CD4-positive, alpha-beta T cell treated with Interleukin-12 subunit alpha and Interleukin-12 subunit beta, for 1 hour (primary cell): ENCODE measurements at places on chromosomes 4 and X.
A peak's percentile ranks its signal among the peaks of the same experiment; 100 is the strongest.

DNA sequence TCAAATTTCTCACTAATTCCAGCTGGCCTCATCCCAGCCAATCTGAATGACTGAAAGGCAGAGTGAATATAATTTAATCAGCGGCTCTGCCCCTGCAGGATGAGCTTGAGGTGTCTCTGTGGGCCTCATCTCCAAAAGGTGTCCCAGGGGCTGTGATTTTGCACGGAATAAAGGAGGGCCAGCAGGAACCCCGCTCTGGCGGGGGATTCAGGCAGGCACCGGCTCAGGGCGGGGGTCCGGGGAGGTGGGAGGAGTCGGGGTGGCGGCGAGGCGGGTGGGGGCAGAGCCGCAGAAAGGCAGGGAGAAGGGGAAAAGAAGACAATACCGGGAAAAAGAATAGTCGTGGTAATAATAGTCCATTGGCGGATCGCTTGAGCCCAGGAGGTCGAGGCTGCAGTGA is 16.0 kb upstream of the ERCC6L start:
- no peak for DNase-seq

DNA sequence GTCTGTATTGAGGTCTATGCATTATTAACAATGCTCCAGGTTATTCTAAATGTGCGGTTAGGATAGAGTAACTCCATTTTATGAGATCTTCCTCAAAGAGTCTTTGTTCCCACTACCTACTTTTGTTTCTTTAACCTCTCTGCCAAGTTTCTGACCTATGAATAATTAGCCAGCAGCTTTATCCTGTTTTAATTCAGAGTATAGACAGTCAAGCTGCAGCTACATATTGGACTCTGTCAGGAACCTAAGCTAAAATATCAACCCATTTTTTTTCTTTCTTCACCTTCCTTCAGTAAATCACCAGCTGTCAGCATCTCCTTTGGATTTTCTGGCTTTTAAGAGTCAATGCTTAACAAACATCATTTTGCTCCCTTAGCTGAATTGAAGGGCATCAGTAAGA is 72.3 kb downstream of the TMEM47 start:
- no peak for DNase-seq

- DNase-seq, result no peak
Measured at GRCh38 chrX:1190596-1191145, 21.8 kb downstream of the CRLF2 start.

- DNase-seq, result no peak
Measured at GRCh38 chr4:182885022-182885737, 32.0 kb downstream of the DCTD start.

GRCh38 chr4:138864961-138865720 is 150.4 kb upstream of the NOCT start:
- no peak for DNase-seq

- no peak for DNase-seq
Measured at GRCh38 chr4:68874507-68874906, 58.7 kb downstream of the UGT2B10 start.

DNA sequence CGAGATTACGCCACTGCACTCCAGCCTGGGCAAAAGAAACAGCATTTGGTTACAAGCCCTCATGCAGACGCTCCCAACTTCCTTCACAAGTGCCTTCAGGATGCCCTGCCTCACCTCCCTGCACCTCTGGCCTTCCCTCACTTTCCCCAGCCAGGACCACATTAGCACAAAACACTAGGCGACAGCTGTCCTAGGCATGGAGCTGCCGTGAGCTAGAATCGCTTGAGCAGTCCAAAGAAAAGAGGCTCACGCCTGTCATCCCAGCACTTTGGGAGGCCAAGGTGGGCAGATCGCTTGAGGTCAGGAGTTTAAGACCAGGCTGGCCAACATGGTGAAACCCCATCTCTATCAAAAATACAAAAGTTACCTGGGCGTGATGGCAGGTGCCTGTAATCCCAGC is 15.8 kb downstream of the RNF212 start:
- DNase-seq, result no peak

DNA sequence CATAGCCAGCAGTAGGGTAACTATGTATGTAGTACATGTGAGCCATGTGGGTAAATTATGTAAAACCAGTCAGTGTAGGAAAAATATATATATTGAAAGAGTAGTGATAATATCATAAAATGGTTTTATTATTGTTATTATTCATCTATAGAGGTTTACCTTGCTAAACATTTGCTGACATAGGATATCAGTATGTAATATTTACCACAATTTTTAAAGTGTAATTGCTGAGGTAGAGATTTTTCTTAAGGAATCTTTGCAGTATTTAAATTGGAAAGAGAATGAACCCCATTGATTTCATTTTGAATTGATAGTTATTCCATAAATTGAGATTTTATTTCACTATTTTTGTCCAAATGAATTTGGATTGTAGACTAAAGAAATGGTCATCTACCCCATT is 27.1 kb downstream of the SLAIN2 start:
- no peak for DNase-seq

- no peak for DNase-seq
Measured at GRCh38 chr4:110306303-110306702, 107.9 kb upstream of the ELOVL6 start.

DNA sequence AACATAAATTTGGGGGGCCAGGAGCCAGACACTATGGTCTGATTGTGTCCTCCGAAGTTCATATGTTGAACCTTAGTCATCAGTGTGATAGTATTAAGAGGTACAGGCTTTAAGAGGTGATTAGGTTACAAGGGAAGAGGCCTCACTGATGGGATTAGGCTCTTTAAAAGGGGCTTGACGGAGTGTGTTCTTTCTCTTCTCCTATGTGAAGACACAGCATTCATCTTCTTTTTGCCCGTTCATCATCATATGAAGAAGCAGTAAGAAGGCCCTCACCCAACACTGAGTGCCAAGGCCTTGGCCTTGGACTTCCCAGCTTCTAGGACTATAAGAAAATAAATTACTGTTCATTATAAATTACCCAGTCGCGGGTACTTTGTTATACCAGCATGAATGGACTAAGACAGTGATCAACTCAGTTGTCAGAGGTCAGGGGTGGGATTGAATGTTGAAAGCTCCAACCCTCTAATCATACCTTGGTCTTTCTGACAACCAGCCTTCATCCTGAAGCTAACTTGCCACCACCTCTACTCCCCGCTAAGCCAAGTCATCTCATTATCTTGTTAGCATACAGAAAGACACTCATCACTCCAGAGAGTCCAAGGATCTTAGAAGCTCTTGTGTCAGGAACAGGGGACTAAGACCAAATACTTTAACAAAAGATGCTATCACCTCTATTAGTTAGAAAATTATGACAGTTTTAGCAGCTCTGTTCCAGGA is 543.4 kb upstream of the DIPK2B start:
- no peak for DNase-seq

- no peak for DNase-seq
Measured at GRCh38 chr4:102824398-102824797, 3.0 kb downstream of the UBE2D3 start.

GRCh38 chr4:41746440-41747229 is 1.9 kb downstream of the PHOX2B start:
- DNase-seq, result no peak

DNA sequence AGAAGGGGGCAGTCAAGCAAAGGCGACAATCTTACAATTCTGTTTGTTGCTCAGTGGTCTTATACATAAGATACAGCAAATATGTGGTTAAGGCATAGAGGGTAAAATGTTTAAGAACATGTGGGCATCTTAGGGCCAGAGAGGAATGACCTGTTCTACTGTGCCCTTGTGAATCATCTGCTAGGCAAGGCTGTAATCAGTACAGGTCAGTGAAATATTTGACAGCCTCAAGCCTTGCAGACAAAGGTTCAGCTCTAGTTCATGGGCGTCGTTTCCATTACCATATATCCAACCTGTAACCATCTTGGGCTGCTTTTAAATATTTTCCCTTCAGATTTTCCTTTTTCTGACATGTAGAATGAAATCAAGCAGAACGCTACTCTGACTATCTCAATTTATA is 37.3 kb downstream of the AGA start:
- no peak for DNase-seq

GRCh38 chr4:86891762-86892635 is at the start of gene C4orf36:
Gene C4orf36 (minus strand): TSS chr4:86892422. CDS start chr4:86891520, 902 bp downstream.
- no peak for DNase-seq

DNA sequence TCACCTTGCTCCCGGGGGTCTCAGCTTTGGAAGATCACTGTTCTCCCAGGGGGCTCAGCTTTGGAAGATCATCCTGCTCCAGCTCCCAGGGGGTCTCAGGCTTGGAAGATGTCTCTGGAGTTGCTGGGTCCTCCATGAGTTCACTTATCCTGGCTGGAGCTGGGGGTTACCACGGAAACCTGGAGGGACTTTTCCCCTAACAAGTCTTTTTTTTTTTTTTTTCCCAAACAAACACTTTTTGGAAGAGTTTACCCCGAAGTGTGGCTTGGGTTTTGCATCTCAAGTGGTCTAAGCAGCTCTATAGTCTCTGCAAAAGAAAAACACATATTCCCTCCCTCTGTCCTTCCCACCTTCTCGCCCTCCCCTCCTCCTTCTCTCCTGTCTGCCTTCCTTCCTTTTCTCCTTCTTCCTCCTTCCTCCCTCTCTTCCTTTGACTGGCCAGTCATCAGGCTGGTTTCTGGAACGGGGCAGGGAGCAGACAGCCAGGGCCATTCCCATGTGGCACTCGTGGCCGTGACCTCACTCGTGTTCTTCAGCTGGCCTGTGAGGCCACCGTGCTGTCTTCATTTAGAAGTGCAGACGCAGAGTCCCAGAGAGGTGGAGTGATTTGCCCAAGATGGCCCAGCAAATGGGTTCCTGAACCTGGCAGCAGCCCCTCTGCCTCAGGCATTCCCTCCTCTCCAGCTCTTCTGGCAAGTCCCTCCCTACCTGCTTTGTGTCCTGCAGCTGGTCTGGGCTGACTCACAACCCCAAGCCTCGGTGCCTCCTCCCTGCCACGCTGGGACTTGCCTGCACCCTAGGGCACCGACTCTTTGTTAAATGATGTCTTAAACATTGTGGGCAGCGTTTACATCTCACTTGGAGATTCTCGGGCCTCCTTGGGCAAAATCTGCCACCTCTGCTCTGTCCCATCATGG is 25.9 kb upstream of the HMX1 start:
- DNase-seq, result no peak

DNA sequence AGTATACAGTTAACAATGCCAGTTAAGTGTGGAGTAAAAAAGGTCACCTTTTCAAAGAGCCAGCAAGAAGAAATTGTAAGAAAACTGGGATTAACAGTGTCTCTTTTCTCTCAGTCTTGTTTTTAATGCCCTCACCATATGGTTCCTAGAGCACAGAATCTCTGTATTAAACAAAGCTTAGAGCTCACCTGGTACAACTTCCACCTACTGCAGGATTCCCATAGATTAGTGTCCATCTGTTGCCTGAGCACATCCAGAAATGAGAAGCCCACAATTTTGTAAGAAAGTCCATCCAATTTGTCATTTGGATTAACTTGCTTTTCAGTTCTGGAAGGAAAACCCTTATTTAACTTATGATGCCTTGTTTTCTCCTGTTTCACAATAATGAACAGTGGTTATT is 1037.1 kb downstream of the STPG2 start:
- no peak for DNase-seq

- DNase-seq, result no peak
Measured at GRCh38 chr4:122591196-122591595, 29.7 kb downstream of the IL21 start.

DNA sequence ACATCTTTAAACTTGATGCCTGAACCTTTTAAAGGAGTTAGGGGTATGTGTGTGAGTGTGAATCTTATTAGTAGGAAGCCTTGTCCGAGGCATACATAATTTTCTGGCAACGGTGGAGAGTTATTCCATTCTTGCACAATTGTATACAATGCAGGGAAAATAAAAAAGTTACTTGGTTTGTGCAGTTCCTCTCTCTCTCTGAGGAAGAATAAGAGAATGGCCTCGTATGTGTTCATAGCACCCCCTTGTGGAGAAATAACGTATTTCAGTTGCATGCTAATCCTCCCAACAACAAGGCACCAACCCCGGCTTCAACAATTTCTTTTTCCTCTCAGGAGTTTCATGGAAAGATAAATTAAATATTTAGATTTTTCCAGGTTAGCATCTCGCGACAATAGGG is 33.7 kb upstream of the FGF13 start:
- peak; percentile 13 for DNase-seq

DNA sequence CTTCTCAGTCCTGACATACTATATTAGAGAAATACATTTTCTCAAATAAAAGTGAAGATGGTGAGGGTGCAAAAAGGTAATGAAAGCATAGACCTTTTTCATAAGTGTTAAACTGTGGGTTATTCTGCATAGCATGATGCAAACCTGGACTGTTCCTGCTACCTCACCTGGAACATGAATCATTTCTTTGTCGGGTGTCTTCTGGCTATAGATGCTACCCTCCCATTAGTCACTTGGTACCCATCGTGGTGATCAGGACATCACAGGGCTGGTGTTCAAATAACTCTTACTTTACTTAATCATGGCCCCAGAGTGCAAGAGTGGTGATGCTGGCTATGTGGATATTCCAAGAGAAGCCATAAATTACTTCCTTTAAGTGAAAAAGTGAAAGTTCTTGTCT is 264.7 kb upstream of the AGA start:
- DNase-seq, result no peak

GRCh38 chrX:139158256-139158655 is 372.3 kb upstream of the F9 start:
- no peak for DNase-seq

GRCh38 chr4:173243917-173244658 is 75.5 kb downstream of the GALNT7 start:
- no peak for DNase-seq

DNA sequence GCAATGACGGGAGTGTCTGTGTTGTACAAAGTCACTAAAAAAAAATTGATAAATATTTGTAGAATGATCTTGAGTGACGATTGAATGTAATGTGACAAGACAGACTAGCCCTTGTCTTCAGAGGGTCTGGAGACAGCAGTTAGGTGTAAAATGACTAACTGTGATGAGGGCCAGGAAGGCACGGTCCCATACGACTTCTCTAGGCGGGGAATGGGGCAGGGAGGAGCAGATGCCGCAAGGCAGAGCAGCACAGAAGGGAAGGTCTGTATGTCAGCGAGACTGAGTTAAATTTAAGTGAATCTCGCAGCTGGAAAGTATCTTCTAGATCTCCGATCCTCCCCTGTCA is 405 bp downstream of the CENPE start:
- DNase-seq, result no peak

- DNase-seq, result no peak
Measured at GRCh38 chr4:140813804-140814203, 57.6 kb upstream of the TBC1D9 start.

- no peak for DNase-seq
Measured at GRCh38 chrX:106177982-106178321, 9.8 kb downstream of the PWWP3B start.

DNA sequence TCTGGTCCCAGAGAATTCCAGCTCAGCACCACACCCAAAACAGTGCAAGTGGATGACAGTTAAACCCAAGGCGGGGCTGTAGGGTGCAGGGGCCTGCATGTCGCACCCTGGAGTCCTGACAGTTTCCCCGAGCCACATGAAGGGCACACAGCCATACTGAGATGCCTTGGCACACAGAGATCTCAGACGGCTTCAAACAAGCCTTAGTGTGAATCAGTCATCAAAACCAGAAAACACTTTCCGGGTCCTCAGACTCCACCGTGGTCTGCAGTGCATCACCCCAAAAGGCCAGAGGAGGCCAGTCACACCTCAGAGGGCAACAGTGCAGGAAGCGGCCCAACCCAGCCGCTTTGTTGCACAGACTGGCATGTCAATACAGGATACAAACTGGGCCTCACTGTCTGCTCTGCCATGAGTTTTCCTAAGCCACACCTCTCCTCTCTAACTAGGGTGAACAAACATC is 64.6 kb upstream of the ENPP6 start:
- peak; percentile 53 for DNase-seq

- no peak for DNase-seq
Measured at GRCh38 chrX:69279234-69279633, 114.0 kb upstream of the PJA1 start.
